DMS79 (cell line): ENCODE measurements at places on chromosomes 7 and 10.

GRCh38 chr7:128874140-128875031, 11.7 kb downstream of the ATP6V1F start:
- peak; percentile 81 for DNase-seq

GRCh38 chr10:88385601-88386203, 197.4 kb downstream of the RNLS start:
- DNase-seq, result peak; percentile 4

DNA sequence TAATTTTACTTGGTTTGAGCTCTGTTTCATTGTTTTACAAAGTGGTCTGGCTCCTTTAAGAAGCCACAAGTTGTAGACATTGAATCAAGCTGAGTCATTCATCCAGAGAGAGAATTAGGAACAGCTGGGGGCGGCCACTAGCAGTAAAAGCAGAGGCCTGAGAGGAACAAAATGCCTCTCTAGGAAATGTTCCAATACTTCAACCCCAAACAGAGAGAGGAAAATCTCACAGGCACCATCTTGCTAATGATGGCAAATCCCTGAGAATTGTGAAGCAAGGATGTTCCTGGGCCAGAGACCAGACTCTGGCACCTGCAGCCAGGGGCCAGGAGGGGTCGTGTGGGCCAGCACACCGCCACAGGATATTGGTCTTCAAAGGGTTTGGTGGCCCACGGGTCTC, 26.5 kb upstream of the TRIL start:
- peak; percentile 56 for DNase-seq

- DNase-seq, result peak; percentile 56
Measured at GRCh38 chr10:70856454-70856853, 31.9 kb downstream of the PCBD1 start.

DNA sequence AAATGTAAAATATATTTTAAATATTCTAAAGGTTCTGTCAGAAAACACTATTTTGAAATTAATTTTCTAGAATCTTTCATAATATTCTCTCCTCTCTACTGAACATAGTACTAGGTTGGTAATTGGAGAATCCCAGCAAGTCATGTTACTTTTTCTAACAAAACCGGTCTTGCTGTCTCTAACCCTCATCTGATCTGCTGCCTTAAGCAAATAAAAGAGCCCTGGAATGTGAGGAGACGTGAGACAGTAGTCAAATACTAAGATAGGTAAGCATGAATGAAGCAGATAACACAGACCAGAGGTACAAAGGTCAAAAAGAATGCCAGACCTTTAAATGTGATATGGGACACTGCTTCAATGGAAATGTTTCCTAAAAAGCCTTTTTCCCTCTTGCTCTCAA, 462.4 kb upstream of the NUPR2 start:
- no peak for DNase-seq
